Dorsolateral prefrontal cortex (tissue), 122 donors: ENCODE measurements at places on chromosomes 4 and X. TPM values are rescaled to one million over a fixed set of nuclear protein-coding genes. Genes with fewer than 3 reads are reported as not detected.

TKTL2 gene
- not detected for total RNA-seq

PROM1 gene
- 5.0 TPM for total RNA-seq

RGN gene
- 23.5 TPM for total RNA-seq

GAGE13 gene
- not detected for total RNA-seq

TCEAL2 gene
- total RNA-seq = 137 TPM

POF1B gene
- not detected for total RNA-seq

TLR10 gene
- total RNA-seq = 0.69 TPM

GRCh38 chrX:74251006-74251930 lies 52.7 kb upstream of the ZCCHC13 start:
- no peak for DNase-seq

DNA sequence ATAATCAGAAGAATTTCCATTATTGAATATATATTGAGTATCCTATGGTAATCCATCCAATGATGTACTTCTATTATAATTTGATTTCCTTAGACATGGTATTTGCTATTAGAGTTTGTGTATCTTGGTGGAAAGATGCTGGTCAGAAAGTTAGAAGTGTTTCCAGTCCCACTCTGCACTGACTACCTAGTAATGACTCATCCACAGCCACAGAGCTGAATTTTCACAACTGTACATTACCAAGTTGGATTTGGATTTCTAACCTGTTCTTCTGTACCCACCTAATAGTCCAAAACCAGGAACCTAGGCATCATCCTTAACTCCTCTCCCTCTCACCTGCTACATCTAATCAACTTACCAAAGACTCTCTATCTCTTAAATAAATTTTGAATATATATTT lies 145.4 kb downstream of the REELD1 start:
- DNase-seq = no peak

DNA sequence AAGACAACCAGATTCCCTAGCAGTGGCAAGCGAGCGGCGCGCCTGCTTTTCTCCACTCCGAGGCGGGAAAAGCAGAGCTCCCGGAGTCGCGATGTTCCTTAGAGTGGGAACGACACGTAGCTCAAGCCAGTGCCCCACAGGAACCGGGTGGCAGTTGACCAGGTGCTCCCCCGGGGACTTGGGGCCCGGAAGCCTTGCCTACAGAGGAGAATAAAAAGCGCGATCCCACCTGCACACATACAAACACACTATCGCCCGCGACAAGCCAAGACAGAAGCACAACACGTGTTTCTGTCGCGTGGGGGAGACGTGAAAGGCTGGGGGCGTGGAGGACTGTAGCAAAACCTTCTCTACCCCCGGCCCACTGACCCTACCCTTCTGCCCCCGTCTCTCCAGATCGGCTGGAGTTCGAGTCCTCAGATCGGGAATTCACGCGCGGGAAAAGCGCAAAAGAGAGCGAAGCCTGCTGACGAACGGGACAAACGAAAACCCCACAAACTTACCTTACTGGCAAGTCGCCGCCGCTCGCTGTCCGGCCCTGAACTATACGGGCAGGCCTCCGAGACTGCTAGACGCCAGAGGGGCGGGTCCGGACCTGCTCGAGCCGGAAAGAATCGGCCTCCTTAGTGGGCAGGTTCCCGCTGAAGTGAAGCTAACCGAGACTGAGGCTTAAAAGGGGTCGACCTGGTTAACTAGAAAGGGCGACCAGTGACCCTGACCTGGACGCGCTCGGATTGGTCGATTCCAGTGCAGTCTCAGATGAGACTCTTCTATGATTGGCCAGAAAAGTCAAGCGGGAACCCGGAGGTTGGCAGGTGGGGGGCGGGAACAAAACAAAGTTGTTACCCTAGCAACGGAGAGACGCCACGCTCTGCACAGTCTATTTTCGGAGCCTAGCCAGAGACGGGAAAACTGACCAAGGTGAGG lies at the start of the genes DNAAF6 and NUP62CL:
Gene DNAAF6, plus strand, starts transcription at position 842 of the 927 bp plus-strand sequence. CDS start 6,265 bp downstream, outside the sequence.
Gene NUP62CL, minus strand, starts transcription at position 664 of the 927 bp plus-strand sequence. CDS start 31,287 bp downstream, outside the sequence.
- peak; percentile 29 for DNase-seq

DNA sequence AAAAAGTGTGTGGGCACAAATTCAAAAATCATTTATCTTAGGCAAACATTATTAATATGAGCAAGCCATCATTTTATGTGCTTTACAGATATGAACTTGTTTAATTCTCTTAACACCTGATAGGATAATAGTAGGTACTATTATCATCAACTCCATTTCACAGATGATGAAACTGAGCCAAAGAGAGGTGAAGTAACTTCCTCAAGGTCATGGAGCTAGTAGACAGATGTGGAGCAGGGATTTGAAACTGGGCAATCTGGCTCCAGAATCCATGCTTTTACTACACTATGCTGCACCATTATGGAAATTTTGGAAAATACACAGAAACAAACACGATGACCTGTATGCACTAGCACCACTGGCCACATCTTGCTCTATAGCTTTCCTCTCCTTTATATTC lies 1.0 kb upstream of the PIN4 start:
- DNase-seq = no peak

GRCh38 chr4:176735300-176735699 lies 57.4 kb downstream of the VEGFC start:
- DNase-seq = no peak

GRCh38 chr4:8016527-8016926 lies 76.9 kb upstream of the AFAP1 start:
- DNase-seq = no peak

DNA sequence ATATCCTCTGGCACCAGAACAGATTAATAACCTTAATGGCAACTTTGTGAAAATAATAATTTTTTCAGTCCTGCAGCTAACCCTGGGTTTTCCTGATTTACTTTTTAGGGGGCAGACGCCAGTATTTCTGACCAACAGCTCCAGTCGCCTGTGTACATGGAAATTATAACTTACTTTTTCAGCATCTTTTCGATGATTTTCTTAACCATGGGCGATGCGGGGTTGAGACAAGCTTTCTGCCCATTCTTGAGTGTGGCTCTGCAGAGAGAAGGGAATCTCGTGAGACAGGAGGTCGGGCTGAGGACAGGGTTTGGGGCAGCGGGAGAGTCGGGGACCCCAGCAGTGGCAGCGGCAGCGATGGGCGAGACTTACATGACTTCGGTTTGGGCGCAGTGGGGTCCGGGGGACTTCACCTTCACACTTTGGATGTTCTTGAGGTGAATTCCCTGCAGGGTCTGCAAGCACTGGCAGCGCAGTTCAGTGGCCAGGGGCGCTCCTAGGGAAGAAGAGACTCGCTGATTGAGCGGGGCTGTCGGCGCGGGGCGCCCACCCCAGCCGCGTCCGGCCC lies 484 bp downstream of the CXCL2 start:
- DNase-seq = no peak

DNA sequence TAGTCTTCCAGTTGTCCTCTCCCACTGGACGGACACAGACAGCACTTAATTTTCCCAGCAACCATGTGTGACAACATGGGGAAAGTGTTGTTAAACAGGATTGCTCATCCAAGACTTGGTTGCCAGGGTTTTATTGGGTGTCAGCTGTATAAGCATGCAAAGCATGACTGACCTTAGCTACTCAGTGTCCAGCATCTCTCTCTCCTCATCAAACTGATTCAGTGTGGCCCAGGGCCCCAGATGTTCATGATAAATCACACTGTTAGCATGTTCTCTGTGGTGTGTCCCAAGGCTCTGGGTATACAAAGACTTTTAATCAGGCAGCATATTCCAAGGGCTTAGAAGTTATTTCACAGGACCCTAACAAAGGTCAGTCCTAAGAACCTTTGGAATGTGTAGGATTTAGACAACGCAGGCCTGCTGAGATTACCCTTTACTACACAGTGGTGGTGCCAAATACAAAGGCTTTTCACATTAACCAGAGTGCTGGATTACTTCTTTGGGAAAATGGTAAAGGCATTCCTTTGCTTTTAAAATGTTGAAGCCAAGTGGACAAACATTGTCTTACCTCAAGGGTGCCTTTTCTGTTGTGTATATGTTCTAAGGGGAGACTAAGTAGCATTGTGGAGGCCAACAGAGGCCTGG lies 213.3 kb downstream of the GLUD2 start:
- DNase-seq = no peak

DNA sequence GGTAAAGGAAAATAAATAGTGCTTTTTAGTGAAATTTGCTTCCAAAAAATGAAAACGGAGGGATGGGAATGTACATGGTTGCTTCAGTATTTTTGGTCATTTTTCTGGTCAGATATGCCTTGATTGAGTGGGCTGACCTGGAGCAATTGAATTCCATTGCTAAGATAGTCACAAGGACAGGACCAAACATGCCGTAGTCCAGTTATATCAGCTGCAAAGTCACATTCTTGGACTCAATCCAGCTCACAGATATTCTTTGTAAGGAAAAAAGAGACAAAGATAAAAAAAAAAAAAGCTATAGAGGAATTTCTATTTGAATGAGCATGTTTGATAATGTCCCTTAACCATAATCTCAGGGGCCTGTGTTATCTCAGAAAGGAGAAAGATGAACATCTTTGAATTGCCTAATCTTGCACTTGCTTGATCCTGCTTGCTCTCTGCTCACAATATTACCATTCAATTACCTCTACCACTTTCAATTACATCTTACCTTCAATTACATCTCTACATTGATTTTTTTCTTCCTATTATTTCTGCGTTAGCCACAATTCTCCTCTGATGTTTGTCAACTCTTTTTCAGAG lies 75.4 kb upstream of the PACRGL start:
- DNase-seq = no peak

DNA sequence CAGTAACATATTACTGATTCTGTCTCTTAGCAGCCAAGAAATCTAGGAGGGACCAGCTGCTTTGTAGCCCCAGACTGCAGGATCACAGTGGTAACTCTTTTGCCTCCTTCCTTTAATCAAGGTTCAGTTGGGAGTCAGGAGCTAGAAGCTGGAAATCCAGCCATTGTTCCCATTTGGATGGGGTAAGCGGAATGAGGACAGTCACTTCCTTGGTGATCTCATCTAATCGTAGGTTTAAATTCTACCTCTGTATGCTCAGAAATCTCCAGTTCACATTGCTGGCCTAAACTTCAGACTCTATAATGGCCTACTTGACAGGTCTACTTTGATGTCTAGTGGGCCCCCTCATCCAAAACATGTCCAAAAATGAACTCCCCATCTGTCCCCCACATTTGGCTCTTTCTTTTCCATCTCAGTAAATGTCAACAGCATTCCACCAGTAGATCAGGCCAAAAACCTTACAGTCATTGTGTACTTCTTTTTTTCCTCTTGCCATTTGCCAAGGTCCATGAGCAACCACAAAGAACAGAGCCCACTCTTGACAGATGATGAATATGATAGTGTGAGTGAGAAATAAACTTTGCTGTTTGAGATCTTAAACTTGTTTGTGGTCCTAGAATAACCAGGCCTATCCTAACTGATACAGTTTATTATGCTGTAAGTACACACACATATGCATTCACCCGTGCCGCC lies 40.1 kb downstream of the WWC2 start:
- no peak for DNase-seq

DNA sequence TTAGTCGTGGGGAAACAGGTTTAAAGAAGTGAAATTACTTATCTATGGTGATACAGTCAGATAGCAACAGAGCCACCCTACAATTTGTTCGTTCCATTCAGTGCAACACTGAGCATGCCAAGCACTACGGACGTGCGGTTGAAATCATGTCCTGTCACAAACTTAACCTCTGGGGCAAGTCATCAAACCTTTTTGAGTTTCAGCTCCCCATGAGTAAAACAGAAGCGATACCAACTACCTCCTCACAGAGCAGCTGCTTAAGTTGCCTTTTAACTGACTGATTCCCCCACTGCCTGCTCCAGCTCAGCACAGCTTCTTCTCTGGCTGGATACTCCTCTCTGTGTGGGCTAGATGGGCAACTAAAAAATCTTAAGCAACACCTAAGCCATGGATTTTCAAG lies 36.0 kb downstream of the LHFPL1 start:
- no peak for DNase-seq

- no peak for DNase-seq
These were observed 21.3 kb downstream of the FANCB start for GRCh38 chrX:14851526-14851925.

DNA sequence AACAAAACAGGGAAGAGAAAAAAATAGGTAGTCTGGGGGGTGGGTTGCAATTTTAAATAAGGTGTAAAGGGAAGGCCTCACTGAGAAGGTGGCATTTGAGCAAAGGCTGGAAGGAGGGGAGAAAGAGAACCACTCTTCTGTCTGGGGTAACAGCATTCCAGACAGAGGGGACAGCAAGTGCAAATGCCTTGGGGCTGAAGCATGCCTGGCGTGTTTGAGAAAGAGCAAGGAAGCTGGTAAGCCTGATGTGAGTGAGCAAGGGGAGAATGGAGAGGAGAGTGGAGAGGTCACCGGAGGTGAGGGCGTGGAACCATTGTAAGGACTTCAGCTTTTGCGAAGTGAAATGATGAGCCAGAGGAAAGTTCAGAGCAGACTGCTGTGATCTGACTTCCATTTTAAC lies 19.7 kb upstream of the DOCK11 start:
- no peak for DNase-seq

DNA sequence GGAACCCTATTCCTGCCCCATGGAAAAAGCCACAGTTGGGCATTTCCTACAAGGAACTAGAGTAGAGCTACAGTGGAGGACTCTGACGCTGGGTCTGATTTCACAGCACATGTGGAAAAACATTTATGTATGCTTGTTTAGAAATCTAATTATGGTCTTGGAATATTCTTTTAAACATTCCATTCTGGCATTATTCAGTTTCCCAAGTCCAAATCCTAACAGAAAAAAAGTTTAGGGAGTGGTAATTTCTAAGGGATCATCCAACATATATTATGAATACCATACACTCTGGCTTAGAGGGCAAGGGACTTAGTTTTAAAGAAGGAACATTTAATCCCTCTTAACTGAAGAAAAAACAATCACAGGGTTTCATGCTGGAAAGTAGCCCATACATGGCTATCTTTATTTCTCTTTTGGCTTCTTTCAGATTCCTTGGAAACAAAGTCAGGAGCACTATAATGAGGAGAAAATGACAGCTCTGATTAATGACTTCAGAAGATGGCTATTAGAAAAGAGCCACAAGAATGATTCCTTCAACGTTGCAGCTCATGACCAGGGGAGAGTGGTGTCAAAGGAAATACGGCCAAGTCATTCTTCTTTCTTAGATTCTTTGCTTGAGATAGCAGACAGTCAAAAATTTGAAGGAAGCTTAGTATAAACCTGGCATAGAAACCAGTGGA lies 56.1 kb downstream of the CNGA2 start:
- no peak for DNase-seq

DNA sequence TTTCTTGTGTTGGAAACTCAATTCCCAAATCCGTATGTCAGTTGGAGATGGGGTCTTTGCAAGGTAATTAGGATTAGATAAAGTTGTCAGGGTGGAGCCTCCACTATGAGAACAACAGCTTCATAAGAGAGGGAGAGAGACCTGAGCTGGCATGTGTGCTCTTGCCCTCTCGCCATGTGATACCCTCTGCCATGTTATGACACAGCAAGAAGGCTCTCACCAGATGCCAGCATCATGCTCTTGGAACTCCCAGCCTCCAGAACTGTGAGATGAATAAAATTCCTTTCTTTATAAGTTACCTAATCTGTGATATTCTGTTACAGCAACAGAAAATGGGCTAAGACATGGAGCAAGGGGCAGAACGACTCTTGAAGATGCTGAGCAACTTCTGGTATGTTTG lies 201.9 kb upstream of the BOD1L1 start:
- DNase-seq = no peak

DNA sequence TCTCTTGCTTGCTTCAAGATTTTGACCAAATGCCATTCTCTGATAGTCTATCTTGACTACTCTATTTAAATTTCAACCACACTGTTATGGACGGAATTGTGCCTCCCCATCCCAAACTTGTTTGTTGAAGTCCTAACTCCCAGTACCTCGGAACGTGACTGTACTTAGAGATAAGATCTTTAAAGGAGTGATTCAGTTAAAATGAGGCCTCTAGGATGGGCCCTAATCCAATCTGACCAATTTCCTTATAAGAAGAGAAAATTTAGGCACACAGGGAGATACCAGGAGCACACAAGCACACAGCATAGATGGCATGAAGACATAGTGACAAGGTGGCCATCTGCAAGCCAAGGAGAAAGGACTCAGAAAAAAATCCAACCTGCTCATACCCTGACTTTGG lies 269.9 kb downstream of the KCNIP4 start:
- DNase-seq = no peak
